ENCODE measurements at places on chromosomes 2 and 18.

- DNase-seq, result no peak
These were observed 461.1 kb upstream of the UBE2E3 start for GRCh38 chr2:180519276-180519675.

DNA sequence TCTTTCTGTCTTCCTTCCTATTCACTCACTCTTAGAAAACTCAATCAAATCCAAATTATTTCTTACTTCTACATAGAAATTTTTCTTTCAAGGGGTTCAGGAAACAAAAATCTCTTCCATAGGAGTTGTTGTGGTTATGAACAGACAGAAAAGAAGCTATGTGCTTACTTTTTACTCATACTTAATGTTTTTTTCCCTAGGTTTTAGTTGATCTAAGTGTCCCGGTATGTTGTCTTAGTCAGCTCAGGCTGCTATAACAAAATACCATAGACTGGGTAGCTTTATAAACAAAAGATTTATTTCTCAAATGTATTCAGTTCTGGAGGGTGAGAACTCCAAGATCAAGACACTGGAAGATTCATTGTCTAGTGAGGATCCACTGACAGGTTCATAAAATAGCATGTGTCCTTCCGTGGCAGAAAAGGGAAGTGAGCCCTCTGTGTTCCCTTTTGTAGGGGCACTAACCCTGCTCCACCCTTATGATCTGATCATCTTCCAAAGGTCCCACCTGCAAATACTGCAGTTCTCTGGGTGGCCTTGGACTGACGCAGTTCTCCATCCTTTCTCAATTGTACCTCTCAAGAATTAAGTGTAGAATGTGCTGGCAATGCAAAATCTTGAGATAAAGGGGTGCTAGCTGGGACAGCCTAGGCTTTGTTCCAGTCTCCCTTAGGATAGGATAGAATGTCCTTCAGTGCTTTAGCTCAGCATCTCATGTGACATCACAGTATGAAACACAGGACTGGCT, 14.4 kb upstream of the VRK2 start:
- no peak for DNase-seq

DNA sequence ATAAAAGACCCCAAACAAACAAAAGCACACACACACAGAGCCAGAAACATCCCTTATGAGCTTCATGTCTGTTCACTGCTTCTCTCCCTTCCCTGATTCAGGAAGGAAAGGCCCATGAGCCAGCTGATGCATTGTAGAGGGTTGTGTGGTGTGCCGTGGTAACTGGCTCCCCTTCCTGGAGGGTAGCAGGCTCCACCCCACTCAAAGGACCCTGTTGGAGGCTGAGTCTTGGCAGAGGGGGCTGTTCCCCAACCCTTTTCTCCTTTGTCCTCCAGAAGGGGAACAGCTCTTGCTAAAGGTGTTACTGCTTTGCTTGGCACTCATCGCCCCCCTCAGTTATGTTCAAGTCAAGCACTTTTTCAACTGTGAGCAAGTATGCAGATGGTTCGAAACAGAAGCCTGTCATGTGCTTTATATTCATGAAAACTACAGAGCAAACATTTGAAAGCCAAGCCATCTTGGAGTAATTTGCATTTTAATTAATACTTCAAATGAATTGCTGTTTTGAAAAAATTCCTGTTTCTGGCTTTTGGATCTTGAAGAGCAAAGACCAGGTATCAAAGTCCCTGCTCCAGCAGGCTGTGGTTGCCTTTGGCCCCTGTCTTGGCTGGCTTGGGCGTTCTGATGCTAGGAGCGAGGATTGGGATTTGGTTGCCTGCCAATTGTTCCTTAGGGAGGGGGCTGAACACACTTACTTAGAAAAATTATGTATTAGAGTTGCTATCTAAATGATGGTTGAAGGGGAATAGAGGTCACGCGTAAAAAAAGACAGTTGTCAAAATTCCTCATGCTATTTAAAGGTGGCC, 267.8 kb downstream of the TSN start:
- DNase-seq, result no peak

DNA sequence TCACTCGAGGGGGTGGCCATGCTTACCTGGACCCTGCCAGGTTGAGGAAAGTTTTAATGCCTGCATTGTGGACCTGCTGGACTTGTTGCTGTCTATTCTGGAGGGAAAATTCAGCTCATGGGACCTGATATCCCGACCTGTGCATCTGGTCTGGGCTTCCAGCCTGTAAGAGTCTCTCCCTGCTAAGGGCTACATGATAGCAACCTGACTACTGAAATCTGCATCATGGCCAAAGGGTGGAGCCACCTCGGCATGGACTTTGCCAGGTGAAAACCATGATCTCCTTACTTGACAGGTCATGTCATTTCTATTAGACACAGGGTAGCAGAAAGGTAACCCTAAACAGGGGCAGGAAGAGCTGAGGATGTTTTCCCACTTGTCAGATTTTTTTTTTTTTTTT, 12.9 kb upstream of the SLC66A3 start:
- no peak for DNase-seq

GRCh38 chr2:69902213-69902922, 8.6 kb downstream of the SNRNP27 start:
- no peak for DNase-seq

- no peak for DNase-seq
These were observed 125.6 kb upstream of the CDC42EP3 start for GRCh38 chr2:37797081-37797480.
